Inflammatory macrophage treated with lipopolysaccharide for 1 hour (primary cell): ENCODE measurements at places on chromosomes 5 and 9.

- no peak for DNase-seq
Measured at GRCh38 chr9:78871086-78871451, 574.1 kb downstream of the PSAT1 start.

GRCh38 chr5:163658702-163659567 is 153.5 kb downstream of the MAT2B start:
- DNase-seq = no peak

GRCh38 chr9:129328355-129329042 is 150.4 kb upstream of the IER5L start:
- DNase-seq = no peak

GRCh38 chr5:106392766-106393165 is 1278.0 kb downstream of the EFNA5 start:
- no peak for DNase-seq

- DNase-seq = peak; percentile 10
Measured at GRCh38 chr5:55538661-55539060, 3.9 kb upstream of the PLPP1 start.

GRCh38 chr5:103232393-103232999 is 26.1 kb upstream of the MACIR start:
- DNase-seq = peak; percentile 28

DNA sequence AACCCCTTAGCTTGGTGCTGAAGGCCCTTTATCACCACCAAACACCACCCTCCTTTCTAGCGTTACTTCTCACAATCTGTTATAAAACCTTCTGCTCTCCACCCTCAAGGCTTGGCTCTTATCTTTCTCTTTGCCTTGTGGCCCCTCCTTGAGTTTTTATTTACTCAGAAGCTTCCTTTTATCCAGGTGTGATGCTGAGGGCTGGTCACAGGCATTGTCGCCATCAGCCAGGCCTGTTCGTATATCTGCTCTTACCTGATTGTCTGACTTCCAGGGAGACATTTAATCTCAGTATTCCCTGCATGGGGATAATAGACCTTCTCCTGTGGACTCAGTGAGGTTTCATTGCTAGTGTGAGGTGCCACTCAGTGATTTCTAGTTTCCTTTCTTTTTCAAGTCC is 34.2 kb downstream of the MEGF10 start:
- DNase-seq = no peak

DNA sequence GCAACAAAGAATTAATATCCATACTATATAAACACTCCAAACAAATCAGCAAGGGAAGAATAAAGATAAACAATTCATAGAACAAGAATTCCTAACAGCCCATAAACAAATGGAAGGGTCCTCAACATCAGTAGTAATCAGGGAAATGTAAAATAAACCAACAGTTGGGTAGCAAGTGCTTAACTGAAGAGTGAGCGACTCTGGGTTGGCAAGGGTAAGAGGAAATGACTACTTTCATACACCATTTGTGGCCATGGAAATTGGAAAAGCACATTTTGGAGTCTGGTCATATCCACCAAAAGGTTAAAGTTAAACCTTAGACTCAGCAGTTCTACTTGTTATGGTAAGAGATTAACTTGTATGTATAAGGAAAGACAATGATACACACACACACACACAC is 17.4 kb upstream of the RORB start:
- DNase-seq = no peak

DNA sequence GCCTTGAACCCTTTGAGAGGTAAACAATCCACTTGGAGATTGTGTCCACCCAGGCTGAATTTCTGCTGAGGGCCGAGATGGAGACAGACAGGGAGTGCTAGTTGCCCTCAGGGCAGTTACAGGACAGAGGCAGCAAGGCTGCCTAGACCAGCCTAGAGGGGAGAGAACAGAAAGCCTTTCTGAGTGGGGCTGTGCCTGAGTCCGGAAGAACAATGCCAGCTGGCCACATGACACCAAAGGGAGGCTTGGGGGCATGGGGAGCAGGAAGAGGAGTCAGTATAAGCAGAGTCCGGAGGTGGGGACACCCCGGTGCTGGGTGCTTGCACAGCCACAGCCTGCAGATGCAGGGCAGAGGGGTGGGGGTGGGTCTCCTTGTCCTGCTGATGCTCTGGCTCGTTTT is 145.7 kb downstream of the CFAP90 start:
- no peak for DNase-seq

GRCh38 chr5:138092301-138092700 is 8.5 kb downstream of the WNT8A start:
- DNase-seq = no peak

- peak; percentile 98 for DNase-seq
Measured at GRCh38 chr5:43338862-43339261, 25.6 kb upstream of the HMGCS1 start.
